ENCODE measurements at places on chromosomes 12 and 14.
A peak's percentile ranks its signal among the peaks of the same experiment; 100 is the strongest.

DNA sequence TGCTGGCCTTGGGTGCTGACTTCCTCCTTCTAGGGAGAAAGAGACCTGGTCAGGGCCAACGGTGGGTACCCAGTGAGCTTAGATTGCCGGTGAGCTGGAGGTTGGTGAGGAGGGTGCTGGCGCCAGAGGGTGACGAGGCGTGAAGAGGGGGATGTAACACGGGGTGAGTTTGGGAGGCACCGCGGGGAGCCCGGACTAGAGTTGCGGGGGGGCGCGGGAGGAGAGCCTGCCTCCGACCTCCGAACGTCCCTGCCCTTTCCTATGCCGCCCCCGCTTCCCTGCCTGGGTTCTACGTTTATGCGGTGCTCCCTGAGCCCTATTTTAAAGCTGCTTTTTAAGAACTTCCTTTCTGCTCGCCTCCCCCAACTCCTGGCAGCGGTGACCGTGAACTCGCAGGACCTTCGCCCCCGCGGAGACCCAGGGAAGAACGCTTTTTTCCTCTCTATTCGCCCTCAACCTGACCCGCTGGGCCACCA, 18.6 kb downstream of the OR6S1 start:
- no peak for DNase-seq

DNA sequence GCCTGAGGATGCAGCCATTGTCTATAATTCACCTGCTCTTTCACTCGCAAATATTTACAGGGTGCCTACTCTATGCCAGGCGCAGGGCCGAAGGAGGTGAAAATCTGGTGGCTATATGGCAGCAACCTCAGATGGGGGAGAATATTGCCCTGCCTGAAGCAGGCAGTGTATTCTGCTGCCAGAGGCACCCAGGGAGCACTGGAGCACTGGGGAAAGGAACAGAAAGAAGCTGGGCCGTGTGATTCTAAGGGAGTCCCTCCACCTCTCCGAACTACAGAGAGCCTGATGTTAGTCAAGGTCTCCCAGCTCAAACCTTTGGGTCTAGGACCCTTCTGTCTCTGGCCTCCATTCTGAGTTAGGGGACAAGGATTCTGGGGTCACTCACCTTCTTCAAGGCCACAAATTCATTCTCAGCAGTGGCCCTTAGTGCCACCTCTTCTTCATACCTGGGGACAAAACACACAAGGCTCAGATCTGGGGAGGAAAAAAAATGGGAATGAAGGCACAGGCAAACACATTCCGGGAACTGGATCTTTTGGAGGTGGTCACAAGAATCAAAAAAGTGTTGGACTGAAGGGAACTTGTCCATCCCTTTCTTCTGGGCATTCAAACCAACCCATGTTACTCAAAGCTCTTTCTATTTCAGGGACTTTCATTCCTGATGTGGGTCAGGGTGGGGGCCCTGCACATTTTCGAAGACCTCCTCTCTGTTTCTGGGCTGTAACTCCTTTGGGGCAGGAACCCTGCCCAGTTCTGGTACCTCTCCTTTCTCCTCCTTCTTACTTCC, 19.3 kb upstream of the KRT86 start:
- DNase-seq, result no peak

GRCh38 chr12:60844101-60844500, 1248.3 kb downstream of the SLC16A7 start:
- DNase-seq, result no peak

DNA sequence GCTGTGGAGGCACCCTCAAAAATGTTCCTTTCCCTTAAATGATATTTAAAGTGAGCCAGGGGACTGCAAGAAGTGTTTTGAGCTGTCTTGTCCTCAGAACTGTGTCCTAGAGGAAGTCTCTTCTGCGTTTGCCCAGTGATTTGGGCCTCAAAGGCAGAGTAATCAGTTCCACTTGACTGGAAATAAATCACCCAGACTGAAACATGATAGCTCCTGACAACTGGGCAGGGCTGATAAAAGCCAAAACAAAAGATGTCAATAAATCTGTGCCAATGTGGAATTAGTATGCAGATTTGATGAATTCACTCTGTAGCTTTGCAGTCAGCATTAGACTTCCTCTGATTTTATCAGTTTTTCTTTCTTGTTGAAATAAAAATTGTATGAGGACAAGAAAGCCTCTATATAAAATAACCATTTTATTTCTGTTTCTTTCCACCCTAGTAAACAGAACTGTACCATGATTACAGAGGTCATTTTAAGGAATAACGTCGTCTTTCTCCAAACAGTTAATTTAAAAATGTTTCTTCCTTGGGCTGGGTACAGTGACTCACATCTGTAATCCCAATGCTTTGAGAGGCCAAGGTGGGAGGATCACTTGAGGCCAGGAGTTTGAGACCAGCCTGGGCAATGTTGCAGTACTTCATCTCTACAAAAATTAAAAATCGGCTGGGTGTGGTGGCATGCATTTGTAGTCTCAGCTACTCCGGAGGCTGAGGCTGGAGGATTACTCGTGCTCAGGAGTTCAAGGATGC, 180.8 kb downstream of the ERC1 start:
- DNase-seq, result no peak

DNA sequence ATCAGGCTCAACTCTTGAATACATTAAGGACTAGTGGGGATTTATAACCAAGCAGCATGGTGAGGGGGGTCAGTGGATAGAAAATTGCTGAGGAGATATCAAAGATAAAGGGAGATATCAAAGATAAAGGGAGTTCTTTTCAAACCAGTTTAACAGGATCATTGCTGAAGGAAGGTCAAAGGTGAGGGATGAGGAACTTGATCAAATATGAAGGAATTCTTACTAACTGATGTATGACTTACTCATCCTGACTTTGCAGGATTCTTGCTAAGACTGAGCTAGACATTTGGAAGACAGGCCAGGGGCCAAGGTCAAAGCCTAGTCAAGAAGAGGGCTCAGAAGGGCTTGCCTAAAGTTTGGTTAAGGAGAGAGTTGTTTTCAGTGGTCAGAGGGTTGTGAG, 4.8 kb downstream of the ABHD4 start:
- DNase-seq, result no peak

GRCh38 chr14:54894995-54895394, 7.6 kb downstream of the GCH1 start:
- DNase-seq, result no peak

- no peak for DNase-seq
These were observed 128.4 kb downstream of the RPAP3 start for GRCh38 chr12:47577206-47577989.

- no peak for DNase-seq
These were observed 46.4 kb upstream of the SYT10 start for GRCh38 chr12:33486058-33486457.

DNA sequence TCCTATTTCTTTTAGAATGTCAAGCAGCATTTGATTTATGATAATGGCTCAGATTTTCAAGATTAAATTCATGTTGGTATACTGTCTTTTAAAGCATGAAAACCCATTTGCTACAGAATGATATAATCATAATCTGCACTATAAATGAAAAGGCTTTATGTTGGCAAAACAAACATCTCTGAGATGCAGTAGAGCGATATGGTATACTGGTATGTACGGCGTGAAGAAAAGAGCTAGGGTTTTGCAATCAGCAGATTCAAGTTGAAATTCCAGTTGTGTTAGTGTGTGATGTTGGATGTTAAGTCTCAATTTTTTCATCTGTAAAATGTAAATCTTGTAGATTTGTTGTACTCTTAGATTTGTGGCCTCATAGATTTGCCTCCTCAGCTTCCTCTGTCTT, 53.2 kb upstream of the DYRK2 start:
- no peak for DNase-seq

DNA sequence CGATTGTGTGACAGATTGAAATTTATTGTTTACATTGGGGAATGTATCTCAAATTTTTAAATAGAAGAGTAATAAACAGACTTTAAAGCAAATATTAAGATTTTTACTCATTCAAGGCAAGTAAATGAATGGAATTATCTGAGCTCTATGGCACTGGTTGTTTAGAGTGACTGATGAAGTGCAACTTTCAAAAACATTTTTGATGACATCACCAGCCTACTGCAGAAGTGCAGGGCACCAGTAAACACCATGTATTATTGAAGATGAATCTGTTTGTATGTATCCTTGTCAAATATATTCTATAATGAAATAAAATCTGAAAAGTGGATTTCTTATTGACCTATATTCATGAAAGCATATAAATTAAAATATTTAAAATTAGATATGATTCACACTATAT, 124.0 kb upstream of the EVL start:
- DNase-seq, result no peak

DNA sequence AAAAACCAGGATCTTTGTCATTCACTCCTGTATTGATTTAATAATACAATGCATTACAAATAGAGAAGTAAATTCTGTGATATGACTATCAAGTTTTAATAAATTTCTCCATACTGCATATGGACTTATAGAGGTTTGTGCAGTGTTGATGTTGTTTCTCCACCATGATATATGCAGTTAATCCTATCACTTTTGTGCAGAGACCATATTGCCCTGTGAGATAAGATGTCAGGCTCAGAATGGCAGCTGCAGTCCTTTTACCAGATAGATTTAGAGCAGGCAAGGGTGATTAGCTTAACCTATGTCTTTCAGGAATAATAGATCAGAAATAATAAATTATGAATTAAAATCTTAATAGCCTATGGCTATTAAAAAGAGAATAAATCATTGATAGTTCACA, 38.6 kb upstream of the KCNJ8 start:
- no peak for DNase-seq

GRCh38 chr14:65170768-65171507, 68.6 kb upstream of the MAX start:
- no peak for DNase-seq

DNA sequence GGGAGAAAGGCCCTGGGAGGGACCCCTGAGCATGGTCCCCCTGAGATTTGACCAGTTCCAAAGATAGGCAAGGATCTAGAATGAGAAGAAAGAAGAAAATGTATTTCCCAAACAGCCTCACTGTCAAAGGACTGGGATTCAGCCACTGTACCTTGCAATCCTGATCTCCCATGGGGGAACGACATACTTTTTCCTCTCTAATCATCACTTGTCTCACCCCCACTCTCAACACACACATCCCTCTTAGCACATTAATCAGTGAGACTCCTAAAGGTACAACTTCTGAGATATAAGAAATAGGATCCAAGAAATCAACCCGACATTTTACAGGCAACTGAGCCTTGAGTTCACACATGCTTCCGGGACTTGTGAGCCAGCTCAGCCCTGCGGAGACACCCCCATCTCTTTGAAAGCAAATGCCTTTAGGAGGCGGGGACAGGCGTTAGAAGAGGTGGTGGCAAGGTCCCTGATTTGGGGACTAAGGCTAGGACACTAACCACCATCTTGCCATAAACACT, 1.4 kb downstream of the MAP3K9 start:
- peak; percentile 33 for DNase-seq

GRCh38 chr14:102392506-102392905, 29.8 kb downstream of the TECPR2 start:
- no peak for DNase-seq

GRCh38 chr12:5794156-5794555, 150.9 kb downstream of the ANO2 start:
- no peak for DNase-seq

GRCh38 chr12:40622246-40622838, 69.9 kb upstream of the CNTN1 start:
- no peak for DNase-seq

- no peak for DNase-seq
These were observed 14.1 kb downstream of the DRAM1 start for GRCh38 chr12:101891462-101891971.

GRCh38 chr12:132171293-132171967, 27.2 kb downstream of the NOC4L start:
- DNase-seq, result no peak

GRCh38 chr12:124543052-124543589, 24.3 kb downstream of the NCOR2 start:
- DNase-seq, result no peak

DNA sequence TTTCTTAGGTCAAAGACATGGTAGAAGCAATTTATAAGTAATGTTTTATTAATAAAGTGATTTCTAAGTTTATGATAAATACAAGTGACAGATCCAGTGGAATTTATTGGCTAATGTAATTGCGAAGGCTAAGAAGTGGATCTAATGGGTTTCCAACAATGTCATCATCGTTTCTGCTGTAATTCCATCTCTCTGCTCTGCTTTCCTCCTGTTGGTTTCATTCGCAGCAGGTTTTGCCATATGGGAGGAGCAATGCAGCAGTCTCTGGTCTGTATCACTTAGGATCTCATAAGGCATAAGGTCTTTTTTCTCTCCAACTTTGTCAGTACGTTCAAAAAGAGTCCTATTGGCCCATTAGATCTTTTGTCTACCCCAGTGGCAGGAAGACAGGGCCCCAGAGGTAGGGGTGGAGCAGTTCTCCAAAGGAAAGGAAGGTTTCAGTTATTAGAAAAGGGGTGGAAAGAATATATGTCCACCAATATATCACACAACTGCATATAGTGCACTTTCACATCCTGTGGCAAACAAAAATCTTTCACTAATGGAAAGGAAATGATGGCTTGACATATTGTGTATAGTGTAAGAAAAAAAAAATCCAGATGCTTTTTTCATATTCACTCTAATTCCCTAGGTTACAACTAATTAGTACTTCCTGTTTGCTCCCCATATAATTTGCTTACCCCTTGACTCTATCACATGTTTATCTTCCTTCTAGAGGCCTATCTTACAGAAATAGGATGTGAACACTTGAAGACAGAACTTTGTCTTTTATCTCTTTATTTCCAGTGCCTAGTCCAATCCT, 451.3 kb downstream of the ZFP36L1 start:
- DNase-seq, result no peak

GRCh38 chr12:75706786-75707605, 195.6 kb upstream of the KRR1 start:
- DNase-seq, result no peak

DNA sequence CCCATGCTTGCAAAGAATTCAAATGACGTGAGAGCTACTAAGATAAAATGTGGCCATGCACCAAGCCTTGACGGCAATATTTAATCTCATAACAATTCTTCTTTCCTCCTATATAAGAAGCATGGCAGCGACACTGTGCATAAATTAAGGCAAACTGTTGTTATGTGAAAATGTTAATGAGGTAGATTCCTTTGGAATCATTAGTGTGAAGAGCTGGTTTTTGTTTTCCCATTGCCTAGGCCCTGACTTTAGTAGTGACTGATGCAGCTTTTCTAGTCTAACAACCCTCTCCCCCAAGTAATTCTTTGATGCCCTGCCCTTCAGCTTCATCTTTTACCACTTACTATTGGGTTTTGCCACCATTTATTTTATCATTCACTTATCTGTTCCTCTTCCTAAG, 10.6 kb upstream of the PSEN1 start:
- no peak for DNase-seq

GRCh38 chr12:30755395-30755762, 628 bp upstream of the CAPRIN2 start:
- no peak for DNase-seq

Measured in stimulated activated CD4-positive, alpha-beta T cell treated with anti-CD3 and anti-CD28 coated beads, TNF-alpha, amount 100 ng/mL, for 4 hours (primary cell).